DMS53 (cell line): ENCODE measurements at places on chromosomes 1 and 21.

- no peak for DNase-seq
Observed at GRCh38 chr1:92123868-92124267, 43.7 kb downstream of the BTBD8 start.

- no peak for DNase-seq
Observed at GRCh38 chr1:24619376-24619775, 23.7 kb upstream of the SRRM1 start.

DNA sequence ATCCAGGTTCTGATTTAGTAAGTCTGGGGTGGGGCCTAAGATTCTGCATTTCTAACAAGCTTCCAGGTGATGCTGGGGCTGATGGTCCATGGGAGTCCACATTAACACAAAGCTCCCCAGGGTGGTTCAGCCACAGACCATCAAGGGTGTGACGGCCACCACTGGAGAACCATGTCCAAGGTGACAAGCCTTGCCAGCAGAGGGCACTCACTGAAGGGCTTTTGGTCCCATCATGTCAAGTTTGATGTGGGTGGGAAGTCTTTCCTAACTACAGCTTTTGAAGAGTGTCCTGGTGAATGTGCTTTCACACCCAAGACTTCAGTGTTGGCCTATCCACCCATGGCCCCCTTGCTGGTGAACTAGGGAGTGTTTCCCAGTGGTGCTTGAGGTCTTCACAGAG lies 67.1 kb downstream of the UBE2T start:
- peak; percentile 59 for DNase-seq

DNA sequence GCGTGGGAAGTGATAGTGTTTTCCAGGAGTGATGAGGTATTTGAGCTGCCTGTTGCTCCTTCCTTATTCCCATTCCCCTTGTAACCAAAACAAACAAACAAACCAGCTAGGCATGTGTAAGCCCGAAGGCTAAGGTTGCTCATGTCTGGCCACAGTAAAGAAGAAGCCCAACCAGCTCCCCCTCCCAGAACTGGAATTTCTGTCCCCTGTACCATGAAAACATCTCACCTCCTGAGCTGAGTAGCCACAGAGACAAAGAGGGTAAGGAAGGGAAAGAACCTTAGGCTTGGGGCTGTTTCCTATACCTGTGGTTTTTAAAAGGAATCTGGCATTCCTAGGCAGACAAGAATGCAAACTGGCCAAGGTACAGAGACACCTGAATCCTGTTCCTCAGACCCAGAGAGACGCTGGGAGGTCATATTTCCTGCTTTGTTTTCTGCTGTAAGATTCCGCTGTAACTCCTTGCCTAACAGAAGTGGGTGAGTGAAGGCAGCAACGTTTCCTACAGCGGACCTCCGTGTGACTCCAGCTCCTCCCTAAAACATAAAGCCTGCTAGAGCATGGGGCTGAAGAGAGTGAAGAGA lies 41.7 kb upstream of the RAB4A start:
- peak; percentile 92 for DNase-seq

DNA sequence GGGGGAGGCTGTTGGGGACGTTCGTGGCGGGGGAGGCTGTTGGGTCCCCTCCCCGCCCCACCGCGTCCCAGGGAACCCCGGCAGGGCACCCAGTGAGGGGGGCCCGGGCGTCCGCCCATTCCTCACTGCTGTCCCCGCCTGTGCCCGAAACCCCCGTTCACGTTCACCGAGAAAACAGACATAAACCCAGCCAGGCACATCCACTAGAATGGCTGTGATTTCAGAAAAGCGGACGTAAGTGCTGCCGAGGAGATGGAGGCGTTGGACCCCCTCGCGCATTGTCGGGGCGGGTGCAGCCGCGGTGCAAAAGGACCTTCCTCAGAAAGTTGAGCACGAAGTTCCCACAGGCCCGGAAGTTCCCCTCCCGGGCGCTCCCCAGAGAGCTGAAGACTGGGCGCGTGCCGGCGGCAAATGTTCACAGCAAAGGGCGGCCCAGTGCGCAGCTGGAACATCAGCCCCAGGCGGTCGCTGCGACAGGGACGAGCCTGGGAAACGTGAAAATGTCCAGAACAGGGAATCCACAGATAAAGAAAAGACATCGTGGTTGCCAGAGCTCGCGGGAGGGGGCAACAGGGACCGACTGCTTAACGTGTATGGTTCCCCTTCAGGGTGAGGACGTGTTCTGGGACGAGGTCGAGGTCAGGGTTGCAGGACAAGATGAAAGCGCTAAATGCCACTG lies 18.5 kb upstream of the SAMD11 start:
- no peak for DNase-seq

DNA sequence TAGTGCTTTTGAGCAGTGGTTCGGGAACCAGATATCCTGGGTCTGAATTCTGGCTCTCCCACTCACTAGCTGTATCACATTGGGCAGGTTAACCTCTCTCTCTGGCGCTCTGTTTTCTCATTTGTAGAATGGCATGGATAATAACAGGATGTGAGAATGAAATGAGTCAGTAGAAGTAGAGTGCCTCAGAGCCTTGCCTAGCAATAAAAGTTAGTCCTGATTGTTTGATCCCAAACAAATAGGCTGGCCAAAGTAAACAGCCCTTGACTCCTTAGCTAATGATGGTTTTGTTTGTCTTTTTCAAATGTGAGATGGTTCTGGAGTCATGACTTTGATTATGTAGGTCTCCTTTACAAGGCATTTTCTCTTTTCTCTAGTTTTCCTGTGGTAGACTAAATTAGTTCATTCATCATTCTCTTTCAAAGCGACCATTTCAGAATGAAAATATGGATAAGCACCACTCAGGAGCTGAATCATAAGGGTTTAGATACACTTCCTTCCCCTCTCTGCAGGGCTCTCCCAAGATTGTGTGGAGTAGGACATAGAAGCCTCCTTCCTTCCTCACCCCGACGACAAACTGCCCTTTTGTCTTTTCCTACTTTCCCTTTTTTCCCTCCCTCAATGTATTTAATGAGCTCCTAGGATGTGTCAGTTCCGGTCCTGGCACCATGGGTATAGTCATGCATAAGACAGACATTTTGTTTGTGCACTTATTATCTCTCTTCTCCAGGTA lies 23.1 kb downstream of the KIAA0040 start:
- DNase-seq: peak; percentile 79

- no peak for DNase-seq
Observed at GRCh38 chr1:163258181-163258580, 55.5 kb upstream of the RGS5 start.

- DNase-seq: peak; percentile 27
Observed at GRCh38 chr1:201896951-201897391, 8.3 kb downstream of the SHISA4 start.

DNA sequence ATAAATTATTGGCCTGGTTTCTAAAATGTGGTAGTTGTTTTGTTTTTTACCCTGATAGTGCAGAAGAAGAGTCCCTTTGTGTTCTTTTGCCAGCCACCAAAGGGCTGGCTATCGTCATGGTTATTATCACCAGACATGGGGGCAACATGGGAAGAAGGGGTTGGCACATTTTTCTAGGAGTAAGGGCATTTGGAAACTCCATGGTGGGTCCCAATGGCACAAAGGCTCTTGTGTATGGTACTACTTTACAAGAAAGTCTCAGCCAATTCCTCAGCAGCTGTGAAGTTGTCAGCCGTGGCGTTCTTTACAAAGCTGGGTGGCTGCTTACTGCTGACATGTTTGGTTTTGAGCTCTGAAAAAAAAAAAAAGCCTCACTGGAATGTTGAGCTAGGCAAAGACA lies 330.4 kb upstream of the ESRRG start:
- DNase-seq: no peak

- DNase-seq: peak; percentile 85
Observed at GRCh38 chr1:51192213-51192843, 43.7 kb upstream of the RNF11 start.

GRCh38 chr1:84632673-84633434 lies 57.4 kb downstream of the SSX2IP start:
- peak; percentile 92 for DNase-seq

- DNase-seq: no peak
Observed at GRCh38 chr1:110565565-110565964, 40.6 kb downstream of the KCNA2 start.

GRCh38 chr1:182367926-182368325 lies 23.7 kb downstream of the GLUL start:
- DNase-seq: no peak

GRCh38 chr1:90835661-90836344 lies 118.7 kb upstream of the BARHL2 start:
- DNase-seq: no peak

GRCh38 chr21:31201144-31201543 lies 142.9 kb downstream of the TIAM1 start:
- DNase-seq: no peak

- no peak for DNase-seq
Observed at GRCh38 chr1:77407738-77408375, 126.0 kb downstream of the AK5 start.

GRCh38 chr21:15250384-15250783 lies 185.6 kb upstream of the NRIP1 start:
- DNase-seq: no peak

DNA sequence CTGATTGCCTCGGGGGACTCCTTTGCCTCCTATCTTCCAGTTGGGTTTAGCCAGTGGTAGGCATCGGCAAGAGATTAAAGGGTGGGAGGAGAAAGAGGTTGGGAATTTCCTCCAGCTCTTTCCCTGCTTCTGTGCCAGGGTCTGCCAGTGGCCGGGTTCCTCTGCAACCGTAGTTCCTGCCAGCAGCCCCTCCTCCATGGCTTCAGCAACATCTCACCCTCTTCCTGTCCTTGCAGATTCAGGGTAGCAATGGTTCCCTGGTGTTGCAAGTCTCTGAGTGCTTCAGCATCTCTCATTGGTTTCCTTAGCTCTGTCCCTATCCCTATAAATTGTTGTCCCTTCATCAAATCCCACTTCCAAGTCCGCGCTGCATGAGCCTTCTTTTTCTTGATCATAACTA lies 223.1 kb upstream of the JUN start:
- no peak for DNase-seq

DNA sequence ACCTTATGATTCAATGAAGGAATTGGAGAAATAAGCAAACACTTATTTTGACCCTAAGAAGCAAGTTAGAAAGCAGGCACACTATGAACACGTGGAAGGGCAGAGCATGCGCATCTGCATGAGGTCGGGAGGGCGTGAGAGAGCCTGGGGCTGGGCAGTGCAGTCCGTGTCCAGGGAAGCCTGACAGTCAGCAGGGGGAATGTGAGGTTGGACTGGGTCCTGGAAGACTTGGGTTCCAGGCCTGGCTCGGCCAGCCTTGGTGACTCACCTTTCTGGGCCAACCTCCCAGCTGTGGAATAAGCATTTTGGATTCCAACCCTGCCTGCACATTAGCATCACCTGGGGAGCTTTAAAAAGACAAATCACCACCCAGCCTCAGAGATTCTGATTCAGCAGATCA lies 26.6 kb upstream of the LMX1A start:
- DNase-seq: no peak
